ENCODE measurements at places on chromosomes 5 and 9.

- DNase-seq, result no peak
These were observed 41.6 kb upstream of the LCP2 start for GRCh38 chr5:170338933-170339779.

GRCh38 chr9:97556721-97557605 is 55.5 kb downstream of the TMOD1 start:
- no peak for DNase-seq

DNA sequence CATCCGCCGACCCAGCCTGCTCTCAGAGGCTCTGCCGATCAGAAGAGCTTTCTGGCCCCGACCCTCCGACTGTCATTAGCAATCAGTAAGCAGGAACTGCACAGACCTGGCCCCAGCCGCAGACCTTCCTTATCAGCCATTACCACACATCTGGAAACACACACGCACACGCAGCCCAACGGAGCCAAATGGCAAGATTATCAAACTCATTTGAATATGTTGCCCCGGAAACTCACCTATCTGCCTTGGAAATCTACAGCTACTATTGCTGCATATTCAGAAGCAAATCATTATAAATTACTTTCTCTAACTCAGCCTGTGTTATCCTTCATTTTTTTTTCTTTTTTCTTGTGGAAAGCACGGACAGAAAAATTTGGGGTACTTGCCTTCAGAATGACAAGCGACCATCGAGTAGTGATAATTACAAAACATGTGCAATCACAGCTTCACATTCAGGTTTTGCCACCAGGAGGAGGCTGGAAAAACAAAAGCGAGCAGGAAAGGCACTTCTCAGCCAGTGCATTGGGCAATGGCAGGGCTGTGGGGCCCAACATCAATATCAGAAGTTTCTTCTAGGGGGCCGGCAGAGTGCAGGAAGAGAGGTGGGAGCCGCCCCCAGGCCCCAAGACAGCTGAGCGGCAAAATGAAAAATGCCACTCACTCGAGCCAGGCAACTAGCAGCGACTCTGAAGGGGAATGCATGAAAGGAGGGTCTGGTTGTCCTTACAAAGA is 122.3 kb downstream of the VAV2 start:
- no peak for DNase-seq

DNA sequence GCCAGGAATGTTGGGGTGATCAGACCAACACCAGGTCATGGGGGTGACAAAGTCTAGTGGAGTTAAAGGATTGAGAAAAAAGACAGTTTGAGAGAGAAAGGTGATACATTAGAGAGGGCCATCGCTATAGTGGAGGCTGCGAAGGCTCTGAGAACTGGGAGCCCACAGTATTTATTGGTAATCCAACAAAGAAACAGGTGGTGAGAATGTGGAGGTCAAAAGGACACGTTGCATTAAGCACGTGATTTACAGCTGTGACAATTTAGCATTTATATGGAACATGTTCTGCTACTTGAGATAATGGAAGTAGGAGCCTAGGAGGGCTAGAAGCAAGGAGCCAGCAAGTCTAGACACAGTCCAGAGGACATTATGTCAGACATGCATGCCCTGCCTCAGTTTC is 2086.5 kb upstream of the C9orf72 start:
- DNase-seq, result no peak

- DNase-seq, result no peak
These were observed 8.4 kb downstream of the CCIN start for GRCh38 chr9:36177571-36177970.

- DNase-seq, result no peak
These were observed 143.0 kb downstream of the SMARCA2 start for GRCh38 chr9:2158111-2158610.

- DNase-seq, result peak; percentile 68
These were observed 839.9 kb downstream of the MAT2B start for GRCh38 chr5:164345173-164345849.

DNA sequence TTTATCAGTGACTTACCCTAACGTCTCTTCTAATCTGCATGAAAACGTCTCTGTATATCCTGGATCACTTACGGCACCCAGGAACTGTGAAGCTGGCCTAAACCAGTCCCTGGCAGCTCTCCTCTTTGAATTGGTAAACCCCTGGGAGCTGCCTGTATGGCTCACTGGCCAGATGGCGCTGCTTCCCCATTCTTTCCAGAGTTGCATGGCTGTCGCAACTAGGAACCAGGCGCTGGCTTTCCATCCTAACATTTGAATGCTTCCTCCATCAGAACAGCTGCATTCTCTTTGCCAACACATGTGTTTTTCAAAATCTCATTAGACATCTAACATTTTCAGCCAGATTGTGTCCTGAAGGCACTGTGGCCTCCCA is 8.0 kb upstream of the PCA3 start:
- DNase-seq, result no peak

DNA sequence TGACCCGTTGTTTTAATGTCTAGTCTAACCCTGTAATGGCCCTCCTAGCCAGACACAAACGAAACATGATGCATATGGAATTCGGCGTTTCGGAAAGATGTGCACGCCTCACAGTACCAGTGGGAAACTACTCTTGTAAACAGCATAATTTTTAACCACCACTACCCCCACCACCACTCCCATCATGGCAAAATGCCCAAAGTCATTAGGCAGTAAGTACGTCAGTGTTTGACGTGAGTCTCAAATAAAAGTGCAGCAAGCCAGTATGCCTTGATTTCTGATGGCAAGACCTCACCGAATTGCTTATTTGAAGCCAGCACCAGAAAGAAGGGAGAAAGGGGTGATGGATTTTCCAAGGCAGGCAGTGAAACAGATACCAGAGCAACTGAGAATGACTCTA is 71.4 kb downstream of the ADRB2 start:
- no peak for DNase-seq

GRCh38 chr5:98927242-98927988 is 1.4 kb downstream of the CHD1 start:
- DNase-seq, result peak; percentile 69

DNA sequence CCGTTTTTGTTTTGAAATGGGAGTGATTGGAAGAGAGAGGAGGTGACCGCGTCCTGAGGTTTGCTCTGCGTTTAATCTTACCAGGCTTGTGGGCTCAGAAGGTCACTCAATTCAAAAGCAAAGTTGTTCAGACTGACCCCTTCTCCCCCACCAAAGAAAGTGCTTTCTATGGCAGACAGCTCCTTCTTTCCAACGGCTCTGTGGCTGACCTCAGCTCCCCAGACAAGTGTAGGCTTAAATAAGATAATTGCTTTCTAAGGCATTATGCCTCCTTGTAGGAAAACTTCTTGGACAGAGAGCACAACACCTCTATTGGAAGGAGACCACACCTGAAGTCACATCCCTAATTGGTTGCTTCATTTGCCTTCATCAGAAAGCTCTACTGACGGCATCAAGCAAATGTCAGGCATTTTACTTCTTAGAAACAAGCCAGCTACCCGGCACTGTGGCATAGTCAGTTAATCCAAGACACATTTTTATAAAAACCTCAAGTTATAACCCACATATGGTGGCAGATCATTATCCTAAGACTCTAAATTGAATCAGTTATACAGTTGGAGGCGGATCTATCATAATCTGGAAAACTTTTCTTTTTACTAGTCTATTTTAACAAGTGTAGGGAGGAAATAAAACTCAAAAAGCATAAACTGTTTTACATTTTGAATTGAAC is 94.9 kb downstream of the TMEM174 start:
- DNase-seq, result no peak

GRCh38 chr9:6827439-6828145 is 69.8 kb downstream of the KDM4C start:
- no peak for DNase-seq

DNA sequence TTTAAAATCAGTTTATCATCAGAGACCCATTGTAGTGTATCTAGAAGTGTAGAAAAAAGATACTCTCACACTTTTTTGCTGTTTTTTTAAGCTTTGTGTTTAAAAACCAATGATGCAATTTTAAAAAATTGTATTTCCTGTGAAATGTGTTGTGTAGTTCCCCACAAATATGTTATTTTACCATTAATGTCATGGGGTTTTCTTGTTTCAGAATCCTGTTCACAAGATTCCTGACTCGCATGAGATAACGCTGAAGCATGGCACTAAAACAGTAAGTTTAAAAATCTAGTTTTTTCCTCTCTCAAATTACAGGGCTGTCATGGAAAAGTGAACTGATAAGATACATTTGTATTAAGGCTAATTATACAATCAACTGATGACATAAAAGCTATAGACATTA is 58.6 kb downstream of the WDR70 start:
- DNase-seq, result no peak

DNA sequence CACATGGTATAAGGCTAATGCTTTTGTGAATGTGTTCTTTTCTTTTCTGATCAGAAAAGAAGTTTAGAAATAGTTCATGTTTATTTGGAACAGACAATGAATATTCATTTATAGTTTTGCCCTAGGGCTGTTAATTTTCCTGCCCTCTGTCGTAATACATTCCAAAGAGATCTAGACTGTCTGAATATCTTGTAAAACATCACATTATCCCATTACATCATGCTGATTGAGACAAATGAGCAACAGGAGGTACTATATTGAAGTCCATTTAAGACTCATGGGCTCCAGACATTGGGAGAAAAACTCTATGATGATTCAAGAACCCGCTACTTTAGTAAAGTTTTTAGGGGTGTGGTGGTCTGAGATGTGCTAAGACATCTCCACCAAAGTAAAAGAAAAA is 121.2 kb upstream of the MAP1B start:
- DNase-seq, result no peak

GRCh38 chr9:112620388-112620787 is 97.5 kb downstream of the INIP start:
- DNase-seq, result no peak

DNA sequence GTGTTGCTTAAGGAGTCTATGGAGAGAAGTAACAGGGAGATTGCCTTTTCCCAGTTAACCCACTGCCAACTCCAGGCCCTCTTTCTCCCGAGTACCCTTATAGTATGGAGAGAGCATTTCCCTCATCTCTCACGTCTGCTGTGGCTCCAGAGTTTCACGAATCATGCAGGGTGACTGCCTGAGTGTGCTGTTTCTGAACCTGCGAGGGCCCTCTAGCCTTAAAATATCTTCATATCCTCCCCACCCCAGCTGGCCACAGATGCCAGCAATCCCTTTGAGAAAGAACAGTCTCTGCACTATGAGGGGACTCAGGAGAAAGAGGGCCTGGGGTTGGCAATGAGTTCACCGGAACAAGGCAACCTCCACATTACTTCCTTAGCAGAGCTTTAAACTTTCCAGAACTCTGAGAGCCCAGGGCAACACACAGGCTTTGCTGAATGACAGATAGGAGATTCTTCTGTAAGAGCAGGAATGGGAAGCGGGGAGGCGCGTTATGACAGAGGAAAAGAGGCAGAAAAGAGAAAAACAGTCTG is 81.6 kb upstream of the ANKH start:
- no peak for DNase-seq

GRCh38 chr5:94853120-94853519 is 234.7 kb downstream of the SLF1 start:
- DNase-seq, result no peak
